Ovary (tissue), 10 donors: ENCODE measurements at places on chromosomes 7 and 10. TPM values are rescaled to one million over a fixed set of nuclear protein-coding genes. Genes with fewer than 3 reads are reported as not detected.

GRCh38 chr10:81814842-81815241 is 60.2 kb upstream of the NRG3 start:
- no peak for DNase-seq
- no peak overlapping the region for H3K27ac ChIP-seq
- no peaks in the 10 kb centered on the region for H3K4me1 ChIP-seq
- no peak overlapping the region for H3K4me3 ChIP-seq
- H3K36me3 ChIP-seq: no peaks in the 10 kb centered on the region

- no peak for DNase-seq
- H3K36me3 ChIP-seq: no peaks in the 10 kb centered on the region
- no peaks in the 10 kb centered on the region for H3K27me3 ChIP-seq
Measured at GRCh38 chr7:129689995-129690581, 78.6 kb downstream of the NRF1 start.

Gene TMEM184A
- total RNA-seq: 1.5 TPM

Gene CDHR1
- total RNA-seq: 0.70 TPM

Gene NAT16
- not detected for total RNA-seq
